ENCODE measurements at places on chromosomes 16 and 17.

DNA sequence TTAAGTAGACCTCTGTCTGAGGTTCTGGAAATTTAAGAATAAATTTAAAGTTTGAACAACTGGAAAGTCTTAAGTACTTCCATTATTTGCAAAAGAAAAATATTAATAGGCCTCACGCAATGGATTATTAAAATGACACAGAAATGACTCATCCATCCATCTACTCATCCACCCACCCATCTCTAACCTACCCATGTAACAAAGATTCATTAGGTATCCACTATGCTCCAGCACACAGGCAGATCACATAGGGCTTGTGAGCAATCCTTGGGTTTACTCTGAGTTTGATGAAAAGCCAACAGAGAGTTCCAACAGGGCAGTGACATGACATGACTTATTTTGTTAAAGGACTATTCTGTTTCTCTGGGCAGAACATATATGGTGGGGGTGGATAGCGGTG lies 93.3 kb downstream of the HELZ start:
- DNase-seq, result no peak
- no peak overlapping the region for H3K4me3 ChIP-seq
- no peaks in the 10 kb centered on the region for H3K27me3 ChIP-seq
- peaks cover 7% of the 10 kb centered on the region for H3K36me3 ChIP-seq
- no peak overlapping the region for H3K27ac ChIP-seq

GRCh38 chr17:16506188-16506587 lies 14.2 kb upstream of the LRRC75A start:
- H3K36me3 ChIP-seq, result no peaks in the 10 kb centered on the region
- H3K27me3 ChIP-seq, result peaks cover 9% of the 10 kb centered on the region
- no peak overlapping the region for H3K4me3 ChIP-seq
- no peak for DNase-seq
- H3K4me1 ChIP-seq, result no peaks in the 10 kb centered on the region

GRCh38 chr17:21199311-21199710 lies 14.7 kb downstream of the TMEM11 start:
- peaks cover 11% of the 10 kb centered on the region for H3K36me3 ChIP-seq
- no peak for DNase-seq
- H3K27me3 ChIP-seq, result no peaks in the 10 kb centered on the region
- no peak overlapping the region for H3K4me3 ChIP-seq
- H3K27ac ChIP-seq, result peak overlapping the region; percentile 43
- H3K4me1 ChIP-seq, result peaks cover 53% of the 10 kb centered on the region

GRCh38 chr17:50952889-50953288 lies 86.7 kb upstream of the TOB1 start:
- no peaks in the 10 kb centered on the region for H3K36me3 ChIP-seq
- H3K4me3 ChIP-seq, result no peak overlapping the region
- H3K4me1 ChIP-seq, result peaks cover 64% of the 10 kb centered on the region
- DNase-seq, result no peak
- H3K27ac ChIP-seq, result no peak overlapping the region

GRCh38 chr17:7586673-7587419 lies 3.0 kb downstream of the SOX15 start:
- H3K4me3 ChIP-seq, result peak overlapping the region; percentile 98
- no peak for DNase-seq
- no peaks in the 10 kb centered on the region for H3K27me3 ChIP-seq
- peaks cover 20% of the 10 kb centered on the region for H3K36me3 ChIP-seq
- H3K27ac ChIP-seq, result peak overlapping the region; percentile 99

DNA sequence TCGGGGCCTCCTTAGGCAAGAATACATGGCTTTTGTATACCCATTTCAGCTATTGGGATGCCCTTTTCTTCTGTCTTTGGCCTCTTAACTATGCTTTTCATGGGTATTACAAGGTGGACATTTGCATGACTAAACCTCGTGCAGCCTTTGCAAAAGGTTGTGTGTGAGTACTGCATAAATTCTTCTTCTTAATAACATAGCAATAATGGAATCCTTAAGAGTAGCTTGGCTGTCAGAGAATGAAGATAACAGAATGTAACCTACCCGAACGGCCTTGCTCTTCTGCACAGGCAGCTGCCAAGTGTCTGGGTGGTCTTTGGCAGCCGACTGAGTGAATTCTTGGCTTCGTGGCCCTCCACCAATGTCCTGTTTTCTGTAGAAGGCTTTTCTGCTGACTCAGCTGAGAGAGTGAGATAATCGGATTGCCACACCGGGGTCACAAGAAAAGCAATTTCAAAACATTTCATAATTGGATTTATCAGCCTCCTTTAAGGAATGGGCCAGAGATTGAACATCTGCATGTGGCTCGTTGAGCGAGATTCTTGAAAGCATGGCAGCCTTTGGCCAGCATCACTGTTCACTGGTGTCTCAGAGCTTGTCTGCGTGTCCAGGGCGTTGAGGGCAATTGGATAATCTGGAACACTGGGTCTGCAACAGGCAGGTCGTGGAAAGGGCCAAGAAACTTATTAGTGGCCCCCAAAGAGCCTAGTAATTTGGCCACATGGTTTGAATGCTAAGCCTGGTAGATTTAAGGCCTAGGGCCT lies 13.4 kb downstream of the IRF8 start:
- no peak overlapping the region for H3K4me3 ChIP-seq
- H3K27me3 ChIP-seq, result no peaks in the 10 kb centered on the region
- no peak overlapping the region for H3K27ac ChIP-seq
- DNase-seq, result no peak
- H3K36me3 ChIP-seq, result no peaks in the 10 kb centered on the region
- H3K4me1 ChIP-seq, result no peaks in the 10 kb centered on the region

DNA sequence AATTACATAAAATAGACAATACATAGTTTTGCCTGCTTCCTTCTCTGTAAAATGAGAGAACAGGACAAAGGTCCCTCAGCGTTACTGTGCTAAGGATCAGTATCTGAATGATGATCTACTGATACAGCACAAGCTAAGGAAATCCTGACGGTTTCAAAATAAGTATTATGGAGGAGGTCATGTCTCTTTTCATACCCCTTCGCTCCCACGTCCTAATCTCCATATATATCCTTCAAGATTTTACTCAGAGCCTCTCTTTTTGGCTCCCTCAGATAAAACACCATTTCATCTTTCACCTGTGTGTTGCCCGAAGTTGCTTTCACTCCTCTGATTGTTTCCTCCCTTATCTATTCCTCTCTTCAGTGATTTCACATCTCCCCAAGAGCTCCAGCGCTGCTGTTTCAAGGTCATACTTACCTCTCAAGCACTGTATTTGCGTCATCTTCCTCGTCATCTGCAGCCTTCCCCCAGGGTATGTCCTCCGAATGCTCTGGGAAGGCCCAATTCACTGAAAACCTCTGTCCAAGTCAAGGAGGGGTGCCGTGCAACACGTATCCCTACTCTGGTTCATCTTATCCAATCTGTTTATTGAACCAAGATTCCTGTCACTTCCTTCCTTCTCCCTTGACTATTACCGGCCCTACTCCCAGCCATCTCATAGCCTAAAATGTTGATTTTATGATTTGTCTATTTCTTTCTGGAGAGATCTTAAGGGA lies 1.2 kb upstream of the BLTP2 start:
- H3K36me3 ChIP-seq, result peaks cover 20% of the 10 kb centered on the region
- no peaks in the 10 kb centered on the region for H3K27me3 ChIP-seq
- H3K4me3 ChIP-seq, result peak overlapping the region; percentile 84
- DNase-seq, result no peak
- peak overlapping the region; percentile 89 for H3K27ac ChIP-seq

Data from keratinocyte (primary cell).